Femur (tissue), 1 donor: ENCODE measurements at places on chromosomes 13 and 19.

DNA sequence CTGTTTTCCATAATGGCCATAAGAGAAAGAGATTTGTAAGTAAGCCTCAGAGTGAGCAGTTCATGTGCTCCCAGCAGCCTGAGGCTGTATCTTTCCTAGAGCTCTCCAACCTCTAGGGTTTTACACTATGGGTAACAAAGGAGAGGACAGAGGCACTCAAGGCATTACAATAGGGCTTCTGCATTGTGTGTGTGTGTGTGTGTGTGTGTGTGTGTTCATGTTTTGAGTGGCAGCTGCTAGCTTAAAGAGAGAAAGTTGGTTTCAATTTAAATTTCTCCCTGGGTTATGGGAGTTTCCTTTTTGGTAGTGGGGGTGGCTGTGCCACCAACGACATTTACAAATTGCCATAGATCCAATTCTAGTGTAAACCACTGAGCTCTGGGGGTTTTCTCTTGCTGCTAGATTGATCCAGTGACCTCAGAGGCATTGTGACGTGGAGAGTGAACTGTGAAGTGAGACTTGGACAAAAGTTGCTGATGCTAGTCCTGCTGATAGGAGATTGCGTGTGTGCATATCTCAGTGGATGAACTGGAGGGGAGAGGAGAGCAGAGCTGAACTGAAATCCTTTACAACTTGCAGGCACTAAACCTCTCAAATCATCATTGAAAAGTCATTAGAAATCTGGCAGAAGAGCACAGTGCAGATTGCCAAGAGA is 67.2 kb upstream of the OLFM4 start:
- no peak for DNase-seq

DNA sequence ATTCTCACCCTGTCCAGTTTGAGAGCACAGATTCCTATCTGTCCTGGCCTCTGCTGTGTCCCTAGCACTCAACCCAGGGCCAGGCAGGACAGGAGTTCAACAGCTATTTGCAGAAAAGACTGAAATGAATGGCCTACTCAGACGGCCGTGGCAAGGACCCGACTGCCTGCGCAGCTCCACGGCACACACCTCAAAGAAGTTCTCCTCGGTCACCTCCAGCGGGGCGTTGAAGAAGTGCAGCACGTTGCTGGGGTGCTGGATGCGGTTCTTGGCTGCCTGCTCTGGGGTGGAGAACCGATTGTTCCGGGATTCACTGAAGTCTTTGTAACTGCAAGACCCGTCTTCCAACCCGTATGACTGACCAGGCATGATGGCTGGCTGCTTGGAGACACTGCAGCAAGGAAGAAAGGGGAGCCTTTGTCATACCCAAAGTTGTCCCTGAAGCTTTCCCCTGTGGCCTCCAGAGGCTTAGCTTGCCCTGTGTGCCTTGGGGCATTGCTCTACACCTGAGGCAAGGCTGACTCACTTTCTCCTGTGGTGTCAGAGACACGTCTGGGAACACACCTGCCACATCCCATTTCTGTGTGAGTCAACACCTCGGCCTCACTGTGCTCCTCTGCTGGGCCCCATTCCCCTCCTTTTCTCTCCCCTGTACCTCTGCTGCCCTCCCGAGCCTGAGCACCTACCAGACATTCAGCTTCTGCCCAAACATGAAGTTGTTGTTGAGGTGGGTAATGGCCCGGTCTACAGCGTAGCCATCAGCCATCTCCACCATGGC is 6.8 kb upstream of the ECH1 start:
- DNase-seq: no peak

GRCh38 chr13:98976338-98976737 is 1.5 kb downstream of the DOCK9 start:
- DNase-seq: no peak

DNA sequence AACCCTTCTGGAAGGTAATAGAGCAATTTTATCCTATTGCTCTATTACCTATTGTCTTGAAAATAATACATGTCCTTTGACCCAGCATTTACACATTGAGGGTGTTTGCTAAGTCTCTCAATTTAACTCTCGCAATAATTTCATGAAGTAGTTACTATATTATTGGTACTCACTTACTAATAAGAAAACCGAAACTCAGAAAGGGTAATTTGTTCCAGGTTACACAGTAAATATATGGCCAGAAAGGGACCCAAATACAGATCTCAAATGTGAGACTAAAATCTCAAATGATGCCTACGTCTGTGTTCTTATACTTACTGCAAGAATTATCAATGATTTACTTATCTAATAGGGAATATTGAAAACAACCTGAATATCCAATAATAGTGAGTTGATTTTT is 29.7 kb upstream of the FAM216B start:
- DNase-seq: no peak

- DNase-seq: no peak
Measured at GRCh38 chr13:99997702-99998214, 16.2 kb downstream of the ZIC2 start.

DNA sequence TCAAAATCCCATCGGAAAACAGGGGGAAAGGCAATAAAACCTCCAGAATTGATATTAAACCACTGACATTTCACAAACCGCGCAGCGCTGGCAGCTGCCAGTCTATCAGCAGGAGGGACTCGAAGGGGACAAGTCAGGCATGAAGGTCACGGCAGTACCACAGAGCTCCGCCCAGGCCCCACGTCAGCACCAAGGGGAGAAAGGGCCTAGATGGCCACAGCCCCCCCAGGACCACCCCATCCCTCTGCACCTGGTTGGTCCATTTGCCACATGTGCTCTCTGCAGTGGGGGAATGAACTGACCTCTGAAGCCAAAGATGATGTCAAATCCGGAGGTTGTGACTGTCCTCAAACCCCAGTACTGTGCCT is 9.5 kb upstream of the VSTM2B start:
- no peak for DNase-seq

DNA sequence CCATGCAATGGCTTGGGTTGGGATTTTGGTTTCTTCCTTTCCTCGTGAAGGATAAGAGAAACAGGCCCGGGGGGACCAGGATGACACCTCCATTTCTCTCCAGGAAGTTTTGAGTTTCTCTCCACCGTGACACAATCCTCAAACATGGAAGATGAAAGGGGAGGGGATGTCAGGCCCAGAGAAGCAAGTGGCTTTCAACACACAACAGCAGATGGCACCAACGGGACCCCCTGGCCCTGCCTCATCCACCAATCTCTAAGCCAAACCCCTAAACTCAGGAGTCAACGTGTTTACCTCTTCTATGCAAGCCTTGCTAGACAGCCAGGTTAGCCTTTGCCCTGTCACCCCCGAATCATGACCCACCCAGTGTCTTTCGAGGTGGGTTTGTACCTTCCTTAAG is 24.1 kb downstream of the SPC24 start:
- no peak for DNase-seq

DNA sequence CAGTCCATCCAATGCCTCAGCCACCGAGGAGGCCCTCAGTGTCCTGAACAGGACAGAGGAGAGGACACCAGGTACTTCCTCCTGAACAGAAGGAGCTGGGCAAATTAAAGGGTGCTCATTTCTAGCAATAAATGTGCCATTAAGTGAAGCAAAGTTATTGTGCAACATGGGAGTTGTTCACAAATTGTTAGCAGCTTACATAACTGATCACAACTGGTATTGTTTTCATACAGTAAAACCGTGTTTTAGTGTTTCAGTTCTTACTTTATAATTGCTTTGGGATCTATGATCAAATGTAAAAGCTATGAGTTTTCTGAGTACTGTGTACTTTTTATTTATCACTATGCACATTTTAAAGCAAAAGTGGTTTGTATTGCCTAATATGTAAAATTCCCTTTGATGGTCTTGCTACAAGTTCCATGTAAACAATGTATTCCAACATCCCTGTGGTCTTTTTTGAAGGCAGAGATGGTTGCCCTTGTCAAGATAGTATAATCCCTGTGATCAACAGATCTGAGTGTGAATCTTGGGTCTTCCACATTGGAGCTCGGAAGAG is 263.1 kb downstream of the FGF14 start:
- no peak for DNase-seq

DNA sequence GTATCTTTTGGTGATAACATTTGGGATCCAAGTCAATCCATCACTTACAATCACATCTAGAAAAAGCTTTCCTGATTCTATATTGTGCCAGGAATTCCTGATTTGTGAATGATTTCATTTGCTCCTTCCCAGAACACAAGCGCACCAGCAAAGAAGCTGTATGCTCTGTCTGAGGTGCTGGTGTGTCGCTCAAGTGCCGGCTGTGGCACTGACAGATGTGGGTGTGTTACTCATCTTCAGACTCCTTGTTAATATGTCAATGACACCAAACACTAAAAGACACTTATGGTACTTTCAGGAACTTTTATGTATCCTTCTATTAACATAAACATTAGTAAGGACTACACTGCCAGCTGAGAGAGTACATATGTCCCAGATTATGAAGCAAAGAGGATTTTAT is 429.1 kb downstream of the ITGBL1 start:
- no peak for DNase-seq

- DNase-seq: no peak
Measured at GRCh38 chr13:113171250-113172125, 13.0 kb downstream of the PROZ start.

GRCh38 chr13:38685974-38686576 is 802 bp upstream of the FREM2 start:
- no peak for DNase-seq

DNA sequence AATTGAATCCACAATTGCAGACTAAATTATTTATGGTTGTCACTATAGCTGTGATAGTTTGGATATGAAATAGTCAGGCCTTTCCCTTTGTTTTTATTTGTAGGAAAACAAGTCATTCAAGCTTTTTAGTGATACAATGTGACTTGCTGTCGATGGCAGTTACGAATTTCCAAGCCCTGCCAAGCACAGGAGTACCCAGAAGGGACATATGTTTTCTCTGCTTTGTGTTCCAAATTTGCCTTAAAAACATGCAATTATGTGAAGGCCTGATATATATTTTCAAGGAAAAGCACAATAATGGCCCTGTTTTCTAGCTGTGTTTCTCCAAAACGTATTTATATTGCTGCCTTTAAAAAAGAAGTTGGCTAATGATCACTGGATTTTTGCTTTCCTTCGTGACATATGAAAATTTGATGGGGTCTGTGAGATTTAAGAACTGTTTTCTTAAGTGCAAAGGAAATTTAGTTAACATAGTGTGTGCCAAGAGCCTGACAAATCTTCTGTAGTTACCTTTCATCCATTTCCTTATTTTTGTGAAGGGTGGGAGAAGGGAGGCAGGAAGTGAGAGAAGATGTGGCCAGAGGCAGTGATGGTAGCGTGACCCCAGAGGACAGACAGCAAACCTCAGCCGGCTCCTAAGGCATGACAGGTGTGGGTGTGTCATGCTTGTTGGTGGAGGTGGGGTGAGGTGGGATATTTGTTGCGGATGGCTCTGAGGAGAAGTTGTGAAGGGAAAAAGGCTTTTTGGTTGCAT is 79.6 kb downstream of the TEX26 start:
- DNase-seq: no peak

DNA sequence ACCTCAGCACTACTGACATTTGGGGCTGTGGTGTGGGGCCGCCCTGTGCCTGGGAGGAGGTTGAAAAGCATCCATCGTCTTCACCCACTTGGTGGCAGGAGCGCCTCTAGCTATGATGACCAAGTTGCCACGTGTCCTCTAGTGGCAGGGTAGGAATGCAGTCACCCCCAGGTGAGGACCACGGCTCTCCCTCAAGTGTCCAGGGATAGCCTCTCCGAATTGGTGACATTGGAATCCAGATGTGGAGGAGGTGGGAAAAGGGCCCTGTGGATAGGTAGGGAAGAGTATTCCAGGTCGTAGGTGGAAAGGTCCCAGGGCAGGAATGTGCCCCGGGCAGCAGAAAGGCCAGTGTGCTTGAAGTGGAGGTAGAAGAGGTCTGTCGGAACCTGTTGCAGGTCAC is 37.6 kb downstream of the ARHGEF18 start:
- DNase-seq: no peak

DNA sequence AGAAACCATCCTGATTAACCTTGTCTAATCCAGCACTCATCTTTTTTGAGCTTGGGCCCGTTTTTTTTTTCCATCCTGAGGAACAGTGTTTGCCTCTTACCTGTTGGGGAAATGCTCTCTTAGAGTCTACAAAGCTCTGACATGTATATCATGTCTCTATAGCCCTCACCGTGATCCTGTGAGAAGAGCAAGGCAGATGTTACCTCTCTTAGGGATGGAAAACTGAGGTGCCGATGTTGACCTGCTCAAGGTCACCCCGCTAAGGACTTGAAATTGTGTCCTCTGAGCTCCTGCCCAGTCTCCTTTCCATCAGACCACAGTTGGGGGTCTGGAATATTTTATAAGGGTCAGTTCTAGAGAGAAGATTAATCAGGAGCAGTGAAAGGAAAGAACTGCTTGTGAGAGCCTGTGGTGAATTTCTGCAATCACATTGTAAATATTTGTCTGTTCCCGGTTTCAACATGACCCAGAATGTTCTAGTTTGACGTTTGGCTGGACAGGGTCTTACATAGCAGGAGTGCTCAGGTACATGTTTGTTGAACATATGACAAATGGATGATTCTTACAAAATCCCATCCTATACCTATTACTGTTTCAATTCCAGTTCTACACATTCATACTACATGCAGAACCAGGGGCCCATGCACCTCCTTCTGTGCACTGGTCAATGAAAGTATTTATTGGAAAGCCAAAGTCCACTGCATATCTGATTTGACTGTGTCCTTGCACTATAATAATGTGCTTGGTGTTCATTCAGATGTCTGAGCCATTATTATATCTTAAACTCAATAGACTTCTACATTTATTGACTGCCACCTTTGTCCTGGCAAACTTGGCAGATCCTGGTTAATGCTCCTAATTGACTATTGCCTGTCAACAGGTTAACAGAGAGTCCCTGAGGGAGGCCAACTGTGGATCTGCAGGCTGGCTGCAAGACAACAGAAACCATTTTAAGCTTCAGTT is 12.1 kb downstream of the SLC25A15 start:
- DNase-seq: no peak

GRCh38 chr13:50280441-50280937 is 265.2 kb downstream of the KCNRG start:
- DNase-seq: no peak

DNA sequence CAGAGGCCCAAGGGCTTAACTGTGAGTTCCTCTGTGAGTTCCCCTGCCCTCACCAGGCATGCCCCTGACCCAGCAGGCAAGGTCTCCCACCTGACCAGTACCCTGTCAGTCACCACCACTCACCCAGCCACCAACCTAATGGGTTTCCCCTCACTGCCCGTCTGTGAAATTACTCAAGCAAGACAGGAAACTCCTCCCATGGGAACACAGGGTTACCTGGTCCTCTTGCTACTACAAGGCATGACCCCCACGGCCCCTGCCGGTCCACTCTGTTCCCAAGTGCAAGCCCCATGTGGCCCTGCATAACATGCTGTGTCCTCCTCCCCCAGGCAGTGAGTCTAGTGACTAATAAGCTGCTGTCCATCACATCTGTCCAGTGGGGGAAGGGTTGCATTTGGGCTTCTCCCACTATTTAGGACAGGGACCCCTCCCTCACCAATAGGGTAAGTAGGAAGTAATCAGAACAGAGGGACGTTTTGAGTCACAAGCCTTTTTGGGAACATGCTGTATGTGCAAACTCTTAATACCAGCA is 8.0 kb upstream of the DHRS12 start:
- no peak for DNase-seq

GRCh38 chr19:6100284-6100915 is 9.9 kb downstream of the RFX2 start:
- DNase-seq: peak; percentile 56

- no peak for DNase-seq
Measured at GRCh38 chr13:40790154-40790616, 774 bp downstream of the SLC25A15 start.
